ENCODE measurements at places on chromosomes 12 and 14.

GRCh38 chr12:93571925-93572711 lies at the start of gene SOCS2:
SOCS2 (plus strand) TSS chr12:93572675; CDS start chr12:93572898, 223 bp downstream.
- DNase-seq, result peak; percentile 31

- DNase-seq, result no peak
Measured at GRCh38 chr14:41393512-41393911, 213.2 kb upstream of the LRFN5 start.

- no peak for DNase-seq
Measured at GRCh38 chr12:51080136-51080535, 3.3 kb downstream of the CSRNP2 start.

GRCh38 chr14:64388533-64389285 lies 556 bp downstream of the MTHFD1 start:
- peak; percentile 27 for DNase-seq

GRCh38 chr12:46569826-46570439 lies 197.4 kb upstream of the SLC38A2 start:
- DNase-seq, result no peak

GRCh38 chr12:59660148-59660547 lies 64.3 kb downstream of the SLC16A7 start:
- DNase-seq, result peak; percentile 18
